ENCODE measurements at places on chromosomes 5 and 9.

DNA sequence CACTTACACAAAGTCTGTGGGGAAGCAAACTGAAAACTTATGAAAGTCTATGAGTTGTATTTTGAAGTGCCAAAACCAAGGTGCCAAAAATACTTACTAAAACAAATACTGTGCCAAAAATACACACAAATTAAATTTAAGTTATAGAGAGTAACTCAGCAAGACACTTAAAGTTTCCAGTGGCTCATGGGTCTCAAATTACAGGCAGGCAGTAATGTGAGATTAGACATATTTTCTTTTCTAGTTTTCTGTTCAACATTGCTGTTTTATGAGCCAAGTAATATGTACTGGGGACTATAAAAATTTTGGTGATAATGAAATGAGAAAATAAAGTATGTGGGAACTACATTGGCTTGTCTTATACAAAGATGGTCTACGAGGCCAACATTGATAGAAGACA, 172.2 kb upstream of the SNX2 start:
- DNase-seq, result no peak

DNA sequence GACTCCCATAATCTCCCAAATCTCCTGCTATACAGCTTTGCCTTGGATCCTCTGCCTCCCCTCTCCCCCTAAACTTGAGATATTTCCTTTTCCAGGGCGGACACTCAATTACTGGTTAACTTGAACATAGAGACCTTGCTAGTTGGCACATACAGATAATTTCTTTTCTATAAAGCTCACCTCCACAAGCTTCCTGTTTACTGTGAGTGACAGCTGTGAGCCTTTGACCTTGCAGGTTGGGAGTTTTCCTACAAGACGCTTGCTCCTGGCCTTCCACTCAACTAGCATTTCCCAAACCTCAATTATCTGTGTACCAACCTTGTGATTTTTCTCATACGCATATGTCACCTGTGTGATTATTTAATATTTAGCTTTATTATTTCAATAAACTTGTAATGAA, 114.5 kb downstream of the GNA14 start:
- no peak for DNase-seq

- DNase-seq, result no peak
Measured at GRCh38 chr5:151148583-151148982, 9.0 kb downstream of the ANXA6 start.

DNA sequence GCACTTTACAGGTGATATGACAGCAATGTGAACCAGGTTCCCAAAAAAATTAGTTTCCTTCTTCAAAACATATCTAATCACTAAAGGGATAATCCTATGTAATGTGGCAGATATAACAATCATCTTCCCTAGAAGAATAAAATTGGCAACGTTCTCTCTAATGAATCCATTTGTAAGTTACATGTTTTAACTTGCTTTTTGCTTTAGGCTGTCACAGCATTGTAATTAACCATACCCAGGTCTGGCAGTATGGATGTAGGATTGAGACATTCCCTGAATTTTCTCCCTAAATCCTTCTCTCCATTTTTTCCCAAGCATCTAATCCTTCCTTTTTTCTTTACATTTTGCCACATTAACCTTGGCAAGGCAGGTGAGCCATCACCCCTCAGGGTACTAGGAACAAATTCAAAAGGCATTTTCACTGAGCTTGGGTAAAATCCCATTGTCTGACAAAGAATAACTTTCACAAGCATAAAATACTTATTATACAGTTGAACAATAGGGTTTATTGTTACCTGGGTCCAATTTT, 548.3 kb downstream of the SEMA5A start:
- DNase-seq, result no peak

GRCh38 chr9:10168241-10168640, 444.6 kb downstream of the PTPRD start:
- no peak for DNase-seq
